Hypothalamus (tissue), 51 donors: ENCODE measurements at places on chromosomes 13 and 19.

DNA sequence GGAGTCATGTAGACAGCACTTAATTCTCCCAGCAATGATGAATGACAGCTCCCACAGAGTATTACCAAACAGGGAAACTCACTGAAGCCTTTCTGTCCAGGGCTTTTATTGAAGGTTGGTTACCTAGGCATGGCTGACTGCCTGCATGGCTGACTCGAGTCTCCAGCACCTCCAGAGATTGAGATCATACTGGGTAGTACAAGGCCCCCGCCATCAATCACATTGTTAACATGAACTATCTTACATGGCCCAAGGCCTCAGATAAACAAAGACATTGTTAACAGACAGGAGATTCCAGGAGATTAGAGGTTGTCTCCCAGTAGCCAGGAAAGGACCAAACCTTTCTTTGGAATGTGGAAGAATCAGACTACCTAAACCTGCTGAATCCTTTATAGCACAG lies 128.3 kb upstream of the LSM14A start:
- DNase-seq, result no peak

DNA sequence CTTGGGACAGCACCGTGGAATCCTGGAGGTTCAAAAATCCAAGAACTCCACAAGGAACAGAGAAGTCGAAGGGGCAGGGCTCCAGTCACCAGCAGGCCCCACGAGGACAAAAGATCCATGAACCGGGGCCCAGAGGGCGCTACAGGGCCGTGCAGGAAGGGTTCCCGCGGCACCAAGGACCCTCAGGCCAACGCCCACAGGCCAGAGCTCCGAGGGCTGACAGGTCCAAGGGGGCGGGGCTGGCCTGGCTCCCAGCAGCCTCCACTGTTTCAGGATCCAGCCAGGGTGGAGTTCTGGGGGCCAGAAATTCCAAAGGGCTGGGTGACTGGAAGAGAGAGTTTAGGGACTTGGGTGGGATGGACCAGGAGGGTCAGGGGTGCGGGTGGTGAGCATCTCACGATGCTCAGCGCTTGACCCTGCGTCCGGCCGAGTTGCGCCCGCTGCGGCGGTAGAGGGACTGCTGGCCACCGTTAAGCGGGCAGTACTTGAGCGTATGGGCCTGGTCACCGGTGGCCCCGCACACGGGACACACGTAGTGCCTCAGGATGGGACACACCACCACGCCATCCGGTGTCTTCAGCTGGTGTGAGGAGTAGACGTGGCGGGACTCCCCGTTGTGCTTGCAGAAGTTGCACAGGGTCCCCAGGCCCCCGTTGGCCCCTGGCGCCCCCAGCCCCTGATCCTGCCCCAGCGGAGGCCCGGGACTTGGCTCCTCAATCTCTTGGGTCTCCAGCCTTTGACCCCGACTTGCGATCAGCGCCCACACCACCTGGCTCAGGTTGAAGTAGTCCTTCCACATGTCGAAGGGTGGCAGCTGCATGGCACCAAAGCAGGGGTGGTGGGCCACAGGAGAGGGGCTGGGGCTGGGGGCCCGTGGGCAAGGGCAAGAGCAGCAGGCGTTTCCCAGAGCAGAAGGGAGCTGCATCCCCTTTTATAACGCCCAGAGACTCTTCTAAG lies at the start of gene NANOS2:
Gene NANOS2 (minus strand): TSS at position 905 of the 957 bp plus-strand sequence. CDS start 85 bp downstream, at position 820.
- DNase-seq, result no peak

- DNase-seq, result no peak
Observed at GRCh38 chr19:16940626-16941025, 51.8 kb downstream of the F2RL3 start.

DNA sequence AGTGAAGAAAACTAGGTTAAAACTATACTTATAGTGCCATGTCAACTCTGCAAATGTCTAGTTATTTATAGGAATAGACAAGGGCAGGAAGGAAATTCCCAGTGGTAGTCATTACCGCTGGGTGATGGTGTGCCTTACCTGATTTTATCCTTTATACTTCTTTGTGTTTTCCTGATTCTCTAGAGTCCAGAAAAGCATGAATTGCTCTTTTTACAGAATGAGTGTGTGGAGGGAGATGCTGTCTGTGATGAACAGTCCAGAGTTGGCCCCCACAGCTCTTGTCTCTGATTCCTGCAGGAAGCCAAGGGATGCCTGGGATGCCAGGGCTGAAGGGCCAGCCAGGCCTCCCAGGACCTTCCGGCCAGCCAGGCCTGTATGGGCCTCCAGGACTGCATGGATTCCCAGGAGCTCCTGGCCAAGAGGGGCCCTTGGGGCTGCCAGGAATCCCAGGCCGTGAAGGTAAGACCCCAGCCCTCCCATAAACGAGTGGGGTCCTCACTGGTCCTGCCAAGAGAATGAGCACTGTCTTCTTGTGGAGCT lies 83.7 kb downstream of the RAB20 start:
- no peak for DNase-seq

- no peak for DNase-seq
Observed at GRCh38 chr13:35978607-35979316, 152.4 kb downstream of the DCLK1 start.

DNA sequence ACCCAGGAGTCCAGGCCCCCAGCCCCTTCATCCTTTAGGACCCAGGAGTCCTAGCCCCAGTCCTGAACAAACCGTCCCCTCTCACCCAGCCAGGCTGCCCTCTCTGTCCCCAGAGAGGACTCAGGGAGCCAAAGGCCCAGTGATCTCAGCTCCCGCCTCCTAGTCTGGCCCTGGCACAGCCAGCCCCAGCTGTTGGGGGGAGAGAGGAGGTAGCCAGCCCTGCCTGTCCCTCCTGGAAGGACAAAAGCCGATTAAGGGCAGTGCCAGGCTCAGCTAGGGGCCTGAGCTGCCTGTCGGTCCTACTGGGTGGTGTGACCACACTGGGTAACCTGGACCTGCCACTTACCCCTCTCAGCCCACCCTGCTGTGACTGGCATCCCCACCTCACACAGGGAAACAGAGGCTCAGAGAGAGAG lies 14.5 kb downstream of the LIPE start:
- DNase-seq, result peak; percentile 79

DNA sequence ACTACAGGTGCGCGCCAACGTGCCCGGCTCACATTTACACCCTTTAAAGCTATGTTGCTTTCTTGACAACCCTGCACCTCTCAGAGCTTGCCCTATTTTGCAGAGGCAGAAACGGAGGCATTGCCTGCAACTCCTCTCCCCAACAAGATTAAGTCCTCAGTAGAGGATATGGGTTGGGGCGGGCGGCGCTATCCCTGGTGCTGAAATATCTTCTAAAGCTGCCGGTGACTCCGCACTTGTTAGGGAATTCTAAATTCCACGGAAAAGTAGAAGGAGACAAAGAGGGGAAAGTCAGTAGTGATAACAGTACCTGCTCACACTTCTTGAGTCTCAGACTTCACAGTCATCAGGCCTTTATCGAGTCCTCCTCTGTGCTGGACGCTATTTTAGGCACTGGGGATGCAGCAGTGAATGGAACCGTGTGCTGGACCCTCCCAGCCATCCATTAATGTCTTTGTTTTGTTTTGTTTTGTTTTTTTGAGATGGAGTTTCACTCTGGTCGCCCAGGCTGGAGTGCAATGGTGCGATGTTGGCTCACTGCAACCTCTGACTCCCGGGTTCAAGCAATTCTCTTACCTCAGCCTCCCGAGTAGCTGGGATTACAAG lies 18.0 kb downstream of the SLC5A5 start:
- no peak for DNase-seq

DNA sequence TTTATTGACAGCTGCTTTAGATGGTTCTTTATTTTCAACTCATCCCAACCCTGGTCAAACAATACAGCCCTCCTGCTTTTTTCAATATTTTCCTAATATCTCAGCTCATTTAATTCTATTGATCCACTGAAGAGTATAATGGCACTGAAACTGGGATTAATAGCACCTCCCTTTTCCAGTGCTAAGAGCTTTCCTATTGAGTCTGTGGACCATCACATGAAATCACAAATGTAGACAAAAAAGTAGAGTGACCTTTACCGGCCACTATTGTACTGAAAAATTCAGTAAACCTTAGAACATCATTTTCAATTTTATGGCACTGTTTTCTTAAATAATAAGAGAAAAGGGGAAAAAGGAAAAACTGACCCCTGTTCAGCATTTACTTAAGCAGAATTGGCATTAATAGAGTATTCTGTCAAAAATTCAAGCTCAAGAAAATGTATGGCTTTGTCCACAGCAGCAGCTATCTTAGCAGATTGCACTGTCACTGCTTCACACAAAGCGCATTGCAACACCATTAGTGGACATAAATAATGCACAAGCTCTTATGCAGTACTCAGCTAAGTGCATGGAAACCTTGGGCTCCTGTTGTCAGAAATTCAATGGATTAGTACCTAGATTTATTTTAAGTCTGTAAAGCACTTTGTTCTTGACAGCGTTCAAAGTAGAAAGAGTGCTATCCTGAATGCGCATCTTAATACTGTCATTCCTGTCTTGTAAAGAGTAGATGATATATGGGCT lies 851.0 kb upstream of the KLHL1 start:
- no peak for DNase-seq

GRCh38 chr13:65744836-65745235 lies 1485.3 kb downstream of the PCDH9 start:
- DNase-seq, result no peak

GRCh38 chr19:56253737-56254136 lies 18.8 kb upstream of the EDDM13 start:
- no peak for DNase-seq

GRCh38 chr13:49731766-49732165 lies 40.5 kb upstream of the EBPL start:
- no peak for DNase-seq

DNA sequence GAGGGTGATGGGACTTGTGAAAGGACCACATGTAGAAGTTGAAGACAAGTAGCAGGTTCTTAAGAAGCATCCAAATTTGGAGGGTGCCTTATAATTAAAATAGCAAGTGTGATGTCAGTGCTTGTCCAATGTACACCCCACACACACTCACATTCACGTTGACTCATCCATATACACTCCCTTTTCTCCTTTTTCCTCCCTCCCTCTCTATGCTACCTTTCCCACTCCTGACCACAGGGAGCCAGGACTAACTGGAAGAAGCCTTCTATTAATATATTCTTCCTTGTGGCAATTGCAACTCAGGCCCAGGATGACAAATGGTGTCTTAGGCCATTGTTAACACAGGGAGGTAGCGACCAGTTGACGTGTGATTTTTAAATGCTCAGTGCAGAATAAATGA lies 16.3 kb upstream of the GPR183 start:
- no peak for DNase-seq

DNA sequence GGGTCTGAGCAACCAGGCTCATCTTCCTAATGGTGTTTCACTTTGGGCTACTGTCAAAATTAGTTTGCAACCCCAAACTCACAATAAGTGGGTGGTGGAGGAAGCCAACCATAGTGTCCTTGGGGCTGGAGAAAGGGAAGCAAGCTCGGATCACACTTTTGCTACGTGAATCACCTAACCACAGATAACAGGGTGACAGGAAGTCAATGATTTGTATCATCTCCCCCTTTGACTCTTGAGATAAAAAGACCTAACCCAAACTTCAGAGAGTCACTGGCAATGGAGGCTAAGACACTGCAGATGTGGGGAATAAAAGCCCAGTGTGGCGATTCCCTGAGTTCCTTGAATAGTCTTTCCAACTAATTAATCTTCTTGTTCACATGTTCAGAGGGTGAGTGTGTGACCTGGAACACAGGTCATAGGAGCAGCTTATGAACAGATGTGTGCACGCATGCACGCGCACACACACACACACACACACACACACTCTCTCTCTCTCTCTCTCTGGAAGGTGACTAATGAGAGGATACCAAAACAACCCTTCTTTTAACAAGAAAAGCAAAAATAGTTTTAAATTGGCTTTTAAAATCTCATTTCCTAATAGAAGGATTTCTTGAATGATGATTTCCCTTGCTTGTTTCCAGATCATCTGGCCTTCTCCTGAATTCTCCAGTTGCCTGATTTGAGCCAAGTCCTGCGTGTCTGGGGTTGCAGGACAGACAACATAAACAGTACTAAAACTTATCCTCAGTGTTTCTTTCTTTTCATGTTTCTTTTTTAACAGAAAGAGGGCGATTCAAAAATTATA lies 21.2 kb upstream of the DOCK9 start:
- no peak for DNase-seq

DNA sequence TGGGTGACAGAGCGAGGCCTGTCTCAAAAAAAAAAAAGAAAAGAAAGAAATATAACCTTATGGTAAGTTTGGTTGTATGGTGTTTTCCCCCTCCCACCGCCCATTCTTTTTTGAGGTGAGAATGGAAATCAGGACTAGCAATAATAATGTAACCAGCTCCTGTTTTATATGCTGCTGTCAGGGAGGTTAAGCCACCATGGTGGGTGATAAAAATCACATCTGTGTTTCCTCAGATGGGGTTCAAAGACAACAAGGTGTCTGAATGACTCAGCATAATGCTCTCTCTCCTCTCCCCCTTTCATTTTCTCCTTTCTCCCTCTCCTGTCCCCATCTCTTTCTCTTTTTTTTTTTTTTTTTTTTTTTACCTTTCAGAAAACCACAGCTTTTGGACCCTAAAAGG lies 28.3 kb upstream of the GARRE1 start:
- DNase-seq, result no peak

- no peak for DNase-seq
Observed at GRCh38 chr19:46823049-46823448, 27.6 kb downstream of the AP2S1 start.

DNA sequence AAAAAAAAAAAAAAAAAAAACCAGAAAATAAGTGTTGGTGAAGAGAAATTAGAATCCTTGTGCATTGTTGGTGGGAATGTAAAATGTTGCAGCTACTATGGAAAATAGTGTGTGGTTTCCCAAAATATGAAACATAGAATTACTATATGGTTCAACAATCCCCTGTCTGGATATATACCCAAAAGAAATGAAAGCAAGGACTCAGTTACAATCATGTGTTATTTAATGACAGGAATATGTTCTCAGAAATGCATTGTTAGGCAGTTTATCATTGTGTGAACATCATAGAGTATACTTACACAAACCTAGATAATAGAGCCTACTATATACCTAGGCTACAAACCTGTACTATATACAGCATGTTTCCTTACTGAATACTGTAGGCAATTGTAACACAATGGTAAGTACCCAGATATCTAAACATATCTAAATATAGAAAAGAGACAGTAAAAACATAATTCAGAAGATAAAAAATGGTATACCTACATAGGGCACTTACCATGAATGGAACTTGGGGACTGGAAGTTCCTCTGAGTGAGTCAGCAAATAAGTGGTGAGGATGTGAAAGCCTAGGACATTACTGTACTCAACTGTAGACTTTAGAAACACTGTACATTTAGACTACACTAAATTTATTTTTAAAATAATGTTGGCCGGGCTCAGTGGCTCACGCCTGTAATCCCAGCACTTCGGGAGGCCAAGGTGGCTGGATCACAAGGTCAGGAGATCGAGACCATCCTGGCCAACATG lies 25.7 kb upstream of the SLC7A1 start:
- DNase-seq, result no peak

GRCh38 chr19:56294549-56294948 lies 20.1 kb downstream of the ZSCAN5A start:
- peak; percentile 27 for DNase-seq
